H54 (cell line): ENCODE measurements at places on chromosomes 16 and 17.
A peak's percentile ranks its signal among the peaks of the same experiment; 100 is the strongest.

DNA sequence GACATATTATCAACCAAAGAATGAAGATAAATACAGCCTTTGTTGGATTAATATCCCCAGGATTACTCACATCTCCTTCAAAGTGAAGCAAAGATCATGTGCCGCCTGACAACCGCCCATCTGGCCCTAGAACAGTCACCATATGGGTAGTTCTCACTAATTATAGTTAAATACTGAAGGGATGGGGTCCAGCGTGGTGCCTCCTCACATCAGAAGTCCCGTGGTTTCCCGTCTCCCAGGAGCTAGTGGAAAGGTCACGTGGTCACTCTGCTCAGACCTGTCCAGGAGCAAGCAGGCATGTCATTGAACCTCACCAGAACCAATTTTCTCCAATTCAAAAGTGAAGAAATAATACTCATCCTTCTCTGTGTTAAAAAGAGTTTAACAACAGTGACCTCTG lies 434.5 kb downstream of the SHISA9 start:
- no peak for DNase-seq

- DNase-seq: no peak
Measured at GRCh38 chr17:3635474-3636153, 436 bp downstream of the SHPK start.

GRCh38 chr17:33712120-33712519 lies 419.0 kb upstream of the ASIC2 start:
- no peak for DNase-seq

DNA sequence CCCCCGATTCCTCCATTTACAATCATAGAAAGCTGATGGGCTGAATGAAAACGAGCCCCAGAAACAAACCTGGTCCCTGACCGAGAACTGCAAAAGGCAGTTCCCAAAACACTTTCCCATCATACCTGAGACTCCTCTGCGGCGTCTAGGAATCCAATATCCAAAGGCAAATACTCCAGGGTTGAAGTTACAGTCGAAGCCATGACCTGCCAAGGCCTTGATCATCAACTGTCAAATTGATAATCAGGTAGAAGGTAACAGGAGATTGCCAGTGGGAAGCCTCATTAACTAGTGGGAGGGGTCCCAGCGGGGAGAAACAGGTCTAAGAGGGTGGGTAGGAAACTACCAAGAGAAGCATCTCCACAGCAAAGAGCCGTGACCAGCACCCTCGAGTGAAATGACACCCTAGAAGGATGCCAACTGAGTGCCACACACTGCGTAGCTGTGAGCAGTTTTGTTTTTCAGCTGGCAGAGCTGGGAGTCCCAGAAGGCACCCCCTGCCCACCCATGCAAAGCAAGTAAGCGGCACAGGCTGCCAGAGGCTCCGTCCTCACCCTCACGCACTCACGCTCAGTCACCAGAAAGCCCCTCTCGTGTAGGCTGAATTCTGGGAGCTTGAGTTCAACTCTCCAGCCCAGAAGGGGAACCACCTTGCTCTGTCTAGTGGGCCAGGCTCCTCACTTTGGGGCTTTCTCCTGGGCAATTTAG lies 146.1 kb downstream of the GAS7 start:
- DNase-seq: no peak

DNA sequence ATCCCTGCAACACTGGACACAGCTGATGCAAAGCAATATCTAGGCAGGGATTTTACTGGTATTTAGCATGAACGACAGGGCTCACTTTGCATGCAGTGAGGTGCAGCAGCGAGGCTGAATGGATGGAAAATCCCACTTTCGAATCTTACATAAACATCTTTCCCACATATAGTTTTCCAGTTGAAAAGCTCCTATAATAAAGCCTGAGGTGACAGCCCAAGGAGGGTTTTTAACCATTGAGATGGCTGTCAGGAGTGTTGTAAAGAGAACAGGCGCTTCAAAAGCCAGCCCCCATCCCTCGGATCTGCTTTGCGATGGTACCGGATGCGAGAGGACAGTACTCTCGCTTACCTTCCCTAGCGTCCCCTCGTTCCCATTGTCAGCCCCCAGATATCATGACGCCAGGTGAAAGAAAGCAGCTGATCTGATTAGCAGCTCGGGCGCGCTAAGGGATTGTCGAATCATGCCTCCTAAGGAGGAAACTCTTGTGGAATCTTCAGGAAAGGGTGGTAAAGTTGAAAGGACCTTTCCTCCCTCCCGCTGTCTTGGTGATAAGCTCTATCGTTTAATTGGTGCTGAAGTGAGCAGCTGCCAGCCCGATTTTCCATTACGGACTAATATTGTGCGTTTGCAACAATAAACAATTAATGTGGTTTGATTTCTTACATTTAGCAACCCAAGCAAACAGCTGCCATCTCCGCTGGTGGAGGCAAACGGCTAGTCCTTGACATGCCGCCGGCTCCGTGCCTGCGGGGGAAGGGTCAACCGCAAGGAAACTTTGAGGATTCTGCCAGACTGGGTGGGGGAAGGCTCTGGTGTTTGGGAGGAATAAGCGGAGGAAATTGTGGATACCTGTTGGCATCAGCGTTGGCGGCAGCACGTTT lies 1.8 kb downstream of the CDH8 start:
- DNase-seq: no peak

- no peak for DNase-seq
Measured at GRCh38 chr17:57553991-57554825, 190.9 kb downstream of the CCDC182 start.

GRCh38 chr17:33989361-33990148 lies 265.5 kb upstream of the CCL2 start:
- no peak for DNase-seq

GRCh38 chr17:48241131-48241591 lies 133.6 kb downstream of the SNX11 start:
- DNase-seq: peak; percentile 45
